Psoas muscle (tissue), 8 donors: ENCODE measurements at places on chromosomes 16 and 17. TPM values are rescaled to one million over a fixed set of nuclear protein-coding genes. Genes with fewer than 3 reads are reported as not detected.

The UBALD1 gene
- 47.5 TPM for total RNA-seq

The TM4SF5 gene
- total RNA-seq = not detected

The HBQ1 gene
- not detected for total RNA-seq

The ST6GALNAC1 gene
- total RNA-seq = 1.2 TPM

The TAOK2 gene
- total RNA-seq = 18.6 TPM

The PRM3 gene
- total RNA-seq = not detected

The KRTAP3-1 gene
- total RNA-seq = not detected

The CCL16 gene
- not detected for total RNA-seq

The ANKFN1 gene
- 0.06 TPM for total RNA-seq

- no peak overlapping the region for H3K4me3 ChIP-seq
- H3K27ac ChIP-seq = no peak overlapping the region
- no peaks in the 10 kb centered on the region for H3K27me3 ChIP-seq
These were observed 400.2 kb downstream of the SEC14L1 start for GRCh38 chr17:77540975-77541374.

- no peak overlapping the region for H3K4me3 ChIP-seq
- no peak overlapping the region for H3K27ac ChIP-seq
- DNase-seq = no peak
- H3K4me1 ChIP-seq = no peaks in the 10 kb centered on the region
These were observed 21.1 kb downstream of the KRT23 start for GRCh38 chr17:40916366-40916765.

- H3K4me3 ChIP-seq = no peak overlapping the region
- no peaks in the 10 kb centered on the region for H3K27me3 ChIP-seq
- DNase-seq = no peak
- peaks cover 3% of the 10 kb centered on the region for H3K4me1 ChIP-seq
These were observed 9.0 kb upstream of the AMZ2 start for GRCh38 chr17:68238871-68239253.

- no peak overlapping the region for H3K4me3 ChIP-seq
- peaks cover 100% of the 10 kb centered on the region for H3K36me3 ChIP-seq
- no peaks in the 10 kb centered on the region for H3K4me1 ChIP-seq
- H3K27ac ChIP-seq = no peak overlapping the region
These were observed 71.8 kb downstream of the ABHD15 start for GRCh38 chr17:29495011-29495410.

GRCh38 chr17:14340857-14341754, 40.2 kb downstream of the HS3ST3B1 start:
- H3K4me3 ChIP-seq = no peak overlapping the region
- no peak overlapping the region for H3K27ac ChIP-seq
- no peaks in the 10 kb centered on the region for H3K27me3 ChIP-seq
- no peaks in the 10 kb centered on the region for H3K36me3 ChIP-seq

- no peak overlapping the region for H3K4me3 ChIP-seq
- peak; percentile 8 for DNase-seq
- H3K36me3 ChIP-seq = no peaks in the 10 kb centered on the region
- H3K27ac ChIP-seq = no peak overlapping the region
These were observed 74.2 kb upstream of the MED9 start for GRCh38 chr17:17402558-17402957.

DNA sequence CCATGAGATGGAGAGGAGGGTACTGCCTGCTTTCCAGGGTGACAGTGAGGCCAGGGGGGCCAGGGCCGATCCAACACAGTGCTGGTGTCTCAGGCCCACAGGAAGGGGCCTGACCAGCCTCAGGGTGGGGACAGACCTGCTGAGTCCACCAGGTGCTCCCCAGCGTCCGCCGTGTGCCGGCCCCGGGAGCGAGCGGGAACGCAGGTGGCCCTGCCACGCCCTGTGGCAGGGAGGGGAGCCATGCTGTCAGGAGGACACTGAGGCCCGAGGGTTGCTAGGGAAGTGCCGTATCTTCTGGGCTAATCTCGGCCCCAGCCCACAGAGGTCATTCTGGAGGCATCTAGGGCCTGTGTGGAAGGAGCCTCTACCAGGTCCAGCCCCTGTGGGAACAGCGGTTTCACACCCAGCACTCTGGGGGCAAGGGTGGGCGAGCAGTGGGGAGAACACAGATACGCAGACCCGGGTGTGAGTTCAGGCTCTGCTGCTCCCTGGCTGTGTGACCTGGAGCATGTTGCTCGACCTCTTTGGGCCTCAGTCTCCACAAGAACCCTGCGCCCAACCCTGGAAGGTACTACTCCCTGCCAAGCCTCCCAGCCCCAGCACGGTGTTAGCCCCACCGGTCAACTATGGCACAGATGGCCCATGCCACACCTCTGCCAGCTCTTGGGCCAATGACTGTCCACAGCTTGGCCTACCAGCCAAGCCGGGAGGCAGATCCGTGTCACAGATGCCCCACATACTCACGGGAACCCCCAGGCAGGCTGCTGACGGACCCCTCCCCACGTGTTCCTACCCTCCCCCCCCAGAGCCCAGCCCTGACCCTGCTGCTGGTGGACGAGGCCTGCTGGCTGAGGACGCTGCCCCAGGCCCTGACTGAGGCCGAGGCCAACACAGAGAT, 43.9 kb upstream of the ZC3H18 start:
- H3K4me3 ChIP-seq = peak overlapping the region; percentile 7
- H3K36me3 ChIP-seq = no peaks in the 10 kb centered on the region
- no peak overlapping the region for H3K27ac ChIP-seq

- H3K36me3 ChIP-seq = no peaks in the 10 kb centered on the region
- no peaks in the 10 kb centered on the region for H3K4me1 ChIP-seq
- DNase-seq = no peak
- H3K4me3 ChIP-seq = no peak overlapping the region
- H3K27ac ChIP-seq = no peak overlapping the region
These were observed 7.4 kb downstream of the XYLT1 start for GRCh38 chr16:17463335-17463734.

- no peak overlapping the region for H3K27ac ChIP-seq
- no peaks in the 10 kb centered on the region for H3K36me3 ChIP-seq
- no peaks in the 10 kb centered on the region for H3K4me1 ChIP-seq
- H3K27me3 ChIP-seq = peaks cover 39% of the 10 kb centered on the region
- H3K4me3 ChIP-seq = no peak overlapping the region
- DNase-seq = no peak
These were observed 177.2 kb downstream of the FOXL1 start for GRCh38 chr16:86755571-86756006.

DNA sequence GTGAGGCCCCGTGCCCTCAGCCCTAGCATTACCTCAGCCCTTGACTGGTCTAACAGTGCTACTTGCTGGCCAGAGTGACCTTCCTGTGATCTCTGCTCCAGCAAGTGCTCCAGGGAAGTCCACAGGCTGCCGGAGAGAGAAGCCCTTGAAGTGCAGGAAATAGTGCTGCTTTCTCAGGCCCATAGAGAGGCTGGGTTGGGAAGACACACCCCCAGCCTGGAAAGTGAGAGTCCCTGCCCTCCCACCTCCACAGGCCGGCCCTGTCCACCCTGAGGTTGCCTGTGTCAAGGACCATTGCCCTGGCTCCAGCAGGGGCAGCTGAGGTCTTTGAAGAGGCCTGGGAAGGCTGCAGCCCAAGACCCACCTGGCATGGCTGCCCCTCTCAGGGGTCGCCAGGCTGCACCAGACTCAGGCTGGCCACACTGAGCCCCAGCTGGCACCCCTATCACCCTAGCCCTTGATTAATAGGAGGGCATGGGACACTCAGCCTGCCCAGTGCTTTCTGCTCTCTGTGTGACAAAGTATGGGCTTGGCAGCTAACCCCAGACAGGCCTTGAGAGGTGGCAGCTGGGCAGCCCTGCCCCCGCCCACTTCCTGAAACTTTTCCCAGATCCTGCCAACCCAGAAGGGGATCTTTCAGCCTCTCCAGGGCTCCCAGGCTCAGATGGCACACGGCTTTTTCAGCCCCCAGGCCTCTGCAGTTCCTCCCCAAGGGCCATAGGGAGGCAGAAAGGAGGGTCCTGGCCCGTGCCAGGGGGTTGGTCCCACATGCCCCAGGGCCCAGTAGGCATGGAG, 21.7 kb downstream of the ATP6V0D1 start:
- H3K27me3 ChIP-seq = no peaks in the 10 kb centered on the region
- H3K4me3 ChIP-seq = no peak overlapping the region
- peak; percentile 56 for DNase-seq
- peak overlapping the region; percentile 44 for H3K27ac ChIP-seq

GRCh38 chr17:82204831-82205719, 7.6 kb downstream of the CCDC57 start:
- peaks cover 5% of the 10 kb centered on the region for H3K4me1 ChIP-seq
- no peaks in the 10 kb centered on the region for H3K36me3 ChIP-seq

- no peak overlapping the region for H3K27ac ChIP-seq
- H3K4me3 ChIP-seq = no peak overlapping the region
- no peaks in the 10 kb centered on the region for H3K27me3 ChIP-seq
- H3K36me3 ChIP-seq = no peaks in the 10 kb centered on the region
- DNase-seq = no peak
These were observed 6.2 kb downstream of the SLC13A5 start for GRCh38 chr17:6706996-6707395.

DNA sequence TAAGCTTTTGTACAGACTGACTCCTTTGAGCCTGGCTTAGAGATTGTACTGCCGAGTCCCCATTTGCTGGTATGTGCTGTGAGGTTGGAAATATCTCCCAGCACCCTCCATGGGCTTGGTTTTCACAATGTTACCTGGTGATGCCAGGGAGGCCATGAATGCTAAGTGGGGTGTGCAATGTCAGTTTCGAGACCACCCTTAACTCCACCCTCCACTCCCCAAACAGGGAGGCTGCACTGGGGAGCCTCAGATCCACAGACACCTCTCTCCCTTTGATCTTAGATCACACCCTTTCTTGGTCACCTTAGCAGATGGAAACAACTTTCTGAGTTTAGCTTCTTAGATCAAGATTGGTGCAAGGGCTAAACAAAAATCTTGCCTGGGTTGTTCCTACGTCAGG, 28.6 kb upstream of the PIK3R6 start:
- no peaks in the 10 kb centered on the region for H3K36me3 ChIP-seq
- DNase-seq = no peak
- no peaks in the 10 kb centered on the region for H3K4me1 ChIP-seq
- no peak overlapping the region for H3K4me3 ChIP-seq
- H3K27me3 ChIP-seq = peaks cover 2% of the 10 kb centered on the region
- no peak overlapping the region for H3K27ac ChIP-seq

DNA sequence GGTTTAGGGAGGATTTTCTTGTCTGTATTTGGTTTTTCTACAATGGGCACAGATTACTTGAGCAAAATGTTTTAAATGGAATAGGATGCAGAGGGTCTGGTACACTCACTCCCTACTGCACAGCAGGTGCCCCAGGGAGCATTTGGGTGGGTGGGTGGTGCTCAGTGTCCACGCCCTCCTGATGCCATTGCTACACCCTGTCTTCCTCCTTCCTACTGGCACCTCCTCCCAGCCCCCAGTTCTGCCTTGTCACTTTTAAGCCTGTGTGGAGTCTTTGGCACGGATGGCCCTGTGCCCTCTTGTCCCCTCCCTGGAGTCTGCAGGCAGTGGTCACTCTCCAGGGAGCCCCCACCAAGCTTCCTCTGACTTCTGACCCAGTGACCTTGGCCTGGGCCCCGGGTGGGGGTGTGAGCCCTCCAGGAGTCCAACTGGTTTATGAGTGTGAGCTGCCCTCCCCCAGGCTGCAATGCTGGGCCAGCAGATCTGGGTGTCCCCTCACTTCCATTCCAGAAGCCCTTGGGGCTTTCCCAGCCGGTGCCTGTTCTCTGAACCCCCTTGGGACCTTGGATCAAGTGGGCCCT, 15.5 kb downstream of the LLGL2 start:
- no peak for DNase-seq
- no peak overlapping the region for H3K27ac ChIP-seq
- no peaks in the 10 kb centered on the region for H3K4me1 ChIP-seq
- no peak overlapping the region for H3K4me3 ChIP-seq
- H3K36me3 ChIP-seq = no peaks in the 10 kb centered on the region

DNA sequence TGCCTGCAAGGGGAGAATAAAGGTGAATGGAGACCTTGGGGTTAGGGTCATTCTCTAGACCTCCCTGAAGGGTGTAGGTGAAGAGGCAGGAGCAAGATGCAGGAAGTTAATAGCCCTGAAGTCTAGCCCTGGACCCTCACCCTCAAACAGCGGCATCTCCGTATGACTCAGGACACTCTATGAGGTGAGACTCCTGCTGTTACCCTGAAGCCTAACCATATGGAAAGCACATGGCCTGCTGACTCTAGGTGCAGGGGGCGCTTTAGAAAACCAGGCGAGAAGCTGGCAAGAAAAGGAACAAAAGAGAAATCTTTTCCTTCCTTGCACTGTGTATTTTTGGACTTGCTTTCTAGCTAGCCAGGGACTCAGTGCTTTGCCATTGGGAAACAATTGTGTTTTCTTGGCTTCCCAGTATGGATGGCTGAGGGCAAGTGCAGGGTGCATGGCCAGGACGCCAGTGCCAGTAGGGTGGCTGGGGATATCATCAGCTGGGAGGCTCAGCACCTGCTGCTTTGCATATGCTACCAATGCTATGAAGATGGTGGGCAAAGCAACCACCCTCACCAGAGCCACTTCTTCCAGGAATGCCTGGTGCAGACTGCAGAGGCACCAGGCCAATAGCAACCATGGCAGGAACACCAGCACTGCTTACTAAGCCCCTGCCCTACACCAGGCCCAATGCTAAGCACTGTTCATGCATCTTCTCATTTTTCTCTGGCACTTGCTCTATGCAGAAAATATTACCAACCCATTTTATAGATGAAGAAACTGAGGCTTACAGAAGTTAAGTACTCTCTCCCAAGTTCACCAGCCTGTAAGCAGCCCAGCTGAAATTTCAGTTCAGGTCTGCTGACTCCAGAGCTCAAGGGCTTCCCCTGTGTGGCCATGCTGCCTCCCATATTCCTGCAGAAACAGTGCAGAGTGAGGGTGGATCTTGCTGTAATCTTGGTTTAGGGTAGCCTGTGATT, 425.1 kb downstream of the SLC39A11 start:
- DNase-seq = no peak
- no peaks in the 10 kb centered on the region for H3K36me3 ChIP-seq
- H3K27me3 ChIP-seq = no peaks in the 10 kb centered on the region
- H3K27ac ChIP-seq = no peak overlapping the region
- H3K4me3 ChIP-seq = no peak overlapping the region
- no peaks in the 10 kb centered on the region for H3K4me1 ChIP-seq

GRCh38 chr16:9134739-9135138, 43.3 kb downstream of the HAPSTR1 start:
- no peaks in the 10 kb centered on the region for H3K27me3 ChIP-seq
- peak; percentile 61 for DNase-seq
- no peaks in the 10 kb centered on the region for H3K36me3 ChIP-seq
- no peaks in the 10 kb centered on the region for H3K4me1 ChIP-seq
- H3K27ac ChIP-seq = no peak overlapping the region
- no peak overlapping the region for H3K4me3 ChIP-seq

DNA sequence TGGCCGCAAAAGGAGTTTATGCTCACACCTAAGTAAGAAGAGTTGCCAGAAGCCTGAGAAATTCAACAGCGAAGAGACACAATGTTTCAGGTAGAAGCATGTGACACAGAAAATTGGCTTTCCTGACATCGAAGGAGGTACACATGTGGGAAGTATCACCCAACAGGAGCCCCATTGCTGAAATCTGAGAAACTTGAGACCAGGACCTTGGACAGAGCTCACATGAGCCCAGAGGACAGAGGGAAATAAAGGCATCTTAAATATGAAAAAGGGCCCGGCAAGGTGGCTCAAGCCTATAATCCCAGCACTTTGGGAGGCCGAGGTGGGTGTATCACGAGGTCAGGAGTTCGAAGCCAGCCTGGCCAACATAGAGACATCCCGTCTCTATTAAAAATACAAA, 304.1 kb upstream of the C16orf82 start:
- H3K27ac ChIP-seq = no peak overlapping the region
- no peak overlapping the region for H3K4me3 ChIP-seq
- no peak for DNase-seq
- no peaks in the 10 kb centered on the region for H3K4me1 ChIP-seq
